ENCODE measurements at places on chromosomes 11 and 22.

GRCh38 chr11:46982797-46983452 lies 46.4 kb downstream of the CSTPP1 start:
- no peak for DNase-seq

GRCh38 chr11:3009481-3009880 lies 17.4 kb upstream of the NAP1L4 start:
- no peak for DNase-seq

DNA sequence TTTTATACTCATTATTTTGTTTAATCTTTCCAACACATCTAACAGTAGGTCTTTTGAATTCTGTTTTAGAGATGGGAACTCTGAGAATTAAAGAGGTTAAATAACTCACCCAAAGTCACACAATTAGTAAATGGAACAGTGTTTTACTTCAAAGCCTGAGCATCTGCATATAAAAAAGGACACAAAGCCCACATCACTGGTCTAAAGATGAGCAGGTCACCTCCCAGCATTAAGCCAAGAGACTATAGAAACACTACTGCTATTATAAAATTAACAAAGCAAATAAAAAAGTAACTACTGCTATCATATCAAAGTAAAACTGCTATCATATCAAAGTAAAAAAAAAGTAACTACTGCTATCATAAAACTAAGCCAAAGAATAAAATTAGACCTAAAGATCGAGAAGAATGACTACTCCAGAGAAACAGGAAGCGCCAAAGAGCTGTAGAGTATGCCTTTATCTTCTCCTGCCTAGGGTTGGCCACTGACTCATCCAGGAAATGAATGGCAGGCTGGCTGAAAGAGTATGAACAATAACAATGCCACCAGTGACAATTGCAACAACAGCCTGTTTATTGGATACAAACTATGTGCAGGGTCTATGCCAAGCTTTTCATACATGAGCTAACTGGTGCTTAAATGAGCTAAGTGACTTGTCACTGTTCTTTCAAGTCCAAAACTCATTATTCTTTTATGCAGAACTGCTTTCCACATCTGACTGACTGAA lies 1153.0 kb upstream of the TENM4 start:
- no peak for DNase-seq

- peak; percentile 21 for DNase-seq
Measured at GRCh38 chr22:24380220-24380904, 47.0 kb upstream of the ADORA2A start.

GRCh38 chr11:110587972-110588371 lies 124.3 kb downstream of the ARHGAP20 start:
- no peak for DNase-seq

GRCh38 chr11:9717040-9717357 lies 53.1 kb downstream of the SWAP70 start:
- no peak for DNase-seq

DNA sequence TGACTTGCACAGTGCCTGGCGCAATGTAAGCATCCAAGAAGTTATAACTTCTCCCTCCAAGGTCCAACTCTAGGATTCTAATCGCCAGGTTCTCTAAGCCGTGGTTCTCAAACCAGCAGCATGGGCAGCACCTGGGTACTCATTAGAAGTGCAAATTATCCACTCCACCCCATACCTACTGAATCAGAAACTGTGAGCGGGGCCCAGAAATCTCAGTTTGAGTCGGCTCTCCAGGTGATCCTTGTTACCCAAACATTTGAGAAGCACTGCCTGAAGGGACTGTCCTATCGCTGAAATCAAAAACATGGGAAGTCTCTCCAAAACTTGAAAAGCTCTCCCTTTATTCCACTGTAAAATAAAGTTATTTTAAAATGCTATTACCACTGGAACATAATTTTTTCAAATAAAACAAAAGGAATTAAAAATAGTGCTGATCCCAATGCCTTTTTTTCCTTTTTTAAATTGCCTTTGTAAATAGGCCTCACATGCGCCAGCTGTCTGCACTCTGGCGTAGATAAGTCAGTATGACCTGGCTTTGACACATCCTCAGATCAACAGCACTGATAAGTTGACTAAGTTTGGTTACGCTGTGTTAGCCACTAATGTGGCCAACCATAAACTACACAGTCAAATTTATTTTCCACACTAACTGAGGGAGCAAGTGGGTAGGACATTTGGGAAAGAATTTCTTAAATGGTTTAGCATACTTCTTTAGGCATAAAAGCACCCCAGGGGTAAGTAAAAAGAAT lies 8.4 kb upstream of the CTR9 start:
- no peak for DNase-seq

DNA sequence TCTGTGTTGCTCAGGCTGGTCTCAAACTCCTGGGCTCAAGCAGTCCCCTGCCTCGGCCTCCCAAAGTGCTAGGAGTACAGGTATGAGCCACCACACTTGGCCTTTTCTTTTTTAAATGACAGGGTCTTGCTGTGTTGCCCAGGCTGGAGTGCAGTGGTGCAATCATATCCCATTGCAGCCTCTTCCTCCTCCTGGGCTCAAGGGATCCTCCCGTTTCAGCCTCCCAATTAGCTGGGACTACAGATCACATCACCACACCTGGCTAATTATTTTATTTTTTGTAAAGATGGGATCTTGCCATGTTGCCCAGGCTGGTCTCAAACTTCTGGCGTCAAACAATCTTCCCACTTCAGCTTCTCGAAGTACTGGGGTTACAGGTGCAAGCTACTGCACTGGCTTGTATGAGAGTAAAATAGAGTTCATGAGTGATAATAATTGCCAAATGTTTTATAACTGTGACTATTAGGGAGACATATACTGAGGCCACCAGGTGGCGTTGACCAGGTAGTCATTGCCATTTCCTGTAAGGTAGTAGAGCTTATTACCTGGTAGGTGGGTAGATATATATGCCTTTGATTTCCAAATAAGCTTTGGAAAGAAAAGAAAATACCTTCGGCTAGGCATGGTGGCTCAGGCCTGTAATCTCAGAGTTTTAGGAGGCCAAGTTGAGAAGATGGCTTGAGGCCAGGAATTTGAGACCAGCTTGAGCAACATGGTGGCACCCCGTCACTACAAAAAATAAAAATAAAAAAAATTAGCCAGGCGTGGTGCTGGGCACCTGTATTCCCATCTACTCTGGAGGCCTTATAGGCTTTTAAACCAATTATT lies 5.4 kb downstream of the FDX1 start:
- DNase-seq, result no peak

GRCh38 chr22:26445577-26446275 lies 16.7 kb downstream of the ASPHD2 start:
- DNase-seq, result no peak

GRCh38 chr11:8231979-8232378 lies 31.7 kb downstream of the LMO1 start:
- DNase-seq, result no peak

- DNase-seq, result no peak
Measured at GRCh38 chr22:37803195-37803638, 4.5 kb upstream of the GCAT start.

DNA sequence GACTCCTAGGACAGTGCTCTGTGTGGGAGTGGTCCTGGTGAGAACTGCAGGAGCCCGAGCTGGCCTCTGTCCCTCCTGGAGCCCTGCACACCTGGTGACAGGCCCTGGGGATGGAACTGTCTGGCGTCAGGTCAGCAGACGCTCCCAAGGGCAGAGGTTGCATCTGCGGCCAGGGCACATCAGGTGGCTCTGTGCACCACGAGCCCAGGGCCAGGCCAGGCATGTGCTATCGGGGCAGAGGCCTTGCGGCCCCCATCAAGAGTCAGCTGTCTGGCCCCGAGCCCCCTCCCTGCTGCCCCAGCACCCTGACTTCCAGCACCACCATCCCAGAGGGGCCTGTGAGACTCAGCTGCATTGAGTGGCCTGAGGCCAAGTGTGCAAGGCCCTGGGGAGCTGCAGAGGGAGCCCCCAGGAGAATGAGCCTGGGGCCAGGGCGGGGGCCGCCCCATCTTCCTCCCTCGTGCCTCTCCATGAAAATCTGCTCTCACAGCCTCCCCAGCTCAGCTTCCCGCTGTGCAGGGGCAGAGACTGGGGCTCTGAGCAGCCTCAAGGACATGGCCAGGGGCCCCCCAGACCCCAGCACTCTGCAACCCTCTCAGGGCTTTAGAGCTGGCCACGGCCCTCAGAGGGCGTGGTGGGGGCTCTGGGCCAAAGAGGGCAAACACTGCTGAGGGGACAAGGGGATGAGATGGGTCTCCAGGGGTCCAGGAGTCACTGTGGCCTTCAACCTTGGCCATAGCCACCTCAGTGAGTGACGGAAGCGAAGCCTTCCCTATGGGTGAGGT lies 56.4 kb downstream of the RTL6 start:
- DNase-seq, result no peak

DNA sequence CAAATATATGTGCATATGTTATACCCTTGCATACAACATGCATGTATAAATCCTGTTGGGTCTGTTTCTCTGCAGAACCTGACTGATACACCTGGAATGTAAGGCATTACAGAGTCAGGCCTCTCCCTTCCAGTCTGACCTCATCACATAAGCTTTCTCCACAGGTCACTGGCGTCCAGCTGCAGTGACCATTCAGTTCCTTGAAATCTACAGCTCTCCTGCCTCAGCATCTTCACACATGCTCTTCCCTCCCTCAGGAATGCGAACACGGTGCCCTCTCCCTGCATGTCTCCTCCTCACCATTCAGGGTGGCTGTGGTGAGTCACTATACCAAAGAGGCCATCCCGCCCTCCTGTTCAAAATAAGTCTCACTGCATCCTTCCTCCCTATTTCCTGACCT lies 657.8 kb upstream of the B3GAT1 start:
- DNase-seq, result no peak

GRCh38 chr11:9646324-9646723 lies 17.6 kb upstream of the SWAP70 start:
- DNase-seq, result no peak

DNA sequence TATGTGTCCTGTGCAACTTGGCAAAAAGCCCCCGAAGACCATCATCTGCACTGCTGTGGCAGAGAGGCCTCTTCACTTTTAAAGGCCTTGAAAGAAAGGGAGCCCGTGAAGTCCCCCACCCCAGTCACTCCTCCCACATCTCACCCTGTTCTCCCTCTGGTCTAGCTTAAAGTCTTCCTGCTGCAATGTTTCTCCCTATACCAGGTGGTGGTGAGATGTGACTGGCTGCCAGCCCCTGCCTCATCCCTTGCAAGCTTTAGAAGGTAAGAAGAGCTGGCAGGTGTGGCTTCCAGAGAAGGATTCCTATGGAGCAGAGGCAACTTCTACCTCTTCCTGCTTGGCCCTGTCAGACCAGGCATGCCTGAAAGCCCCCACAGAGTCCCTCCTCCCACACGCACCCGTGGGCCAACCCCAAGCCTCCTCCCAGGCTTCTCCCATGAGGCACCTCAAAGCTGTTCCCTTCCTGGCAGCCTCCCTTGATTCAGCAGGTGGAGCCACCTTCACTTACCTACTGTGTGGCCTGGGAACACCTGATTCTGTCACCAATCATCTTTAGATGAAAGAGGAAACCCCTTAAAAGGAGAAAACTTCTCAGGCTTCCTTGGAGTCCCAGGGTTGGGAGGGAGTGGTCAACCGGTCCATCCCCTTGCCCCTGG lies 4.0 kb upstream of the TRIM29 start:
- no peak for DNase-seq

- no peak for DNase-seq
Measured at GRCh38 chr11:67300756-67301312, 2.5 kb upstream of the SSH3 start.

DNA sequence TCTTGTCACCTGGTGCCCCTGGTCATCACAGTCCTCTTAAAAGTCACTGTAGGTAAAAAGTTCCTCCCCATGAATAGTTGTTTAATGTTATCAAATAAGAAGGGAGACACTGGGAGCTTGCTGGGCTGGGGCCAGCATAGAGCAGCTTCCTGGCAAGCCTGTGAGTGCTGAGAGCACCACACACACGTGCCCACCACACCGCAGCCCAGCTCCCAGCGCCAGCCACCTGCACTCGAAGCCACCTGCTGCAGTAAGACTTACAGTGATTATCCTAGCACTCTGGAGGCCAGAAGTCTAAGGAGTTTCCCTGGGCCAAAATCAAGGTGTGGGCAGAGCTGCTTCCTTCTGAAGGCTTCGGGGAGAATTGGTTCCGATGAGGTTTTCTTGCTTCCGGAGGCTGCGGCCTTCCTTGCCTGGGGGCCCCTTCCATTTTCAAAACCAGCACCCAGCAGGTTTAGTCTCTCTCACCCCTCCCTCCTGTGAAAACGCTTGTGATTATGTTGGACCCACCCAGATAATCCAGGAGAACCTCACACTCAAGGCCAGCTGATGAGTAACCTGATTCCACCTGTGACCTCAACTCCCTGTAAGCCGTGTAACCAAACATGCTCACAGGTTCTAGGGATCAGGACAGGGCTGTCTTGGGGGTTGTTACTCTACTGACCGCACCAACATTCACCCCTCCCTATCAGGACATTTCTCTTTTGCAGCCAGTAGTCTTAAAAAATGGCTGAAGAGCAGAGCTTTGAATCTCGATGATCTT lies 687.2 kb downstream of the TBC1D22A start:
- DNase-seq, result no peak

- DNase-seq, result no peak
Measured at GRCh38 chr22:42190274-42190673, 59.7 kb upstream of the CYP2D6 start.

- DNase-seq, result no peak
Measured at GRCh38 chr11:75632450-75632849, 36.4 kb downstream of the MAP6 start.

GRCh38 chr11:64152841-64153691 lies 12.8 kb downstream of the MACROD1 start:
- DNase-seq, result no peak
